ENCODE measurements at places on chromosomes 4 and X.

DNA sequence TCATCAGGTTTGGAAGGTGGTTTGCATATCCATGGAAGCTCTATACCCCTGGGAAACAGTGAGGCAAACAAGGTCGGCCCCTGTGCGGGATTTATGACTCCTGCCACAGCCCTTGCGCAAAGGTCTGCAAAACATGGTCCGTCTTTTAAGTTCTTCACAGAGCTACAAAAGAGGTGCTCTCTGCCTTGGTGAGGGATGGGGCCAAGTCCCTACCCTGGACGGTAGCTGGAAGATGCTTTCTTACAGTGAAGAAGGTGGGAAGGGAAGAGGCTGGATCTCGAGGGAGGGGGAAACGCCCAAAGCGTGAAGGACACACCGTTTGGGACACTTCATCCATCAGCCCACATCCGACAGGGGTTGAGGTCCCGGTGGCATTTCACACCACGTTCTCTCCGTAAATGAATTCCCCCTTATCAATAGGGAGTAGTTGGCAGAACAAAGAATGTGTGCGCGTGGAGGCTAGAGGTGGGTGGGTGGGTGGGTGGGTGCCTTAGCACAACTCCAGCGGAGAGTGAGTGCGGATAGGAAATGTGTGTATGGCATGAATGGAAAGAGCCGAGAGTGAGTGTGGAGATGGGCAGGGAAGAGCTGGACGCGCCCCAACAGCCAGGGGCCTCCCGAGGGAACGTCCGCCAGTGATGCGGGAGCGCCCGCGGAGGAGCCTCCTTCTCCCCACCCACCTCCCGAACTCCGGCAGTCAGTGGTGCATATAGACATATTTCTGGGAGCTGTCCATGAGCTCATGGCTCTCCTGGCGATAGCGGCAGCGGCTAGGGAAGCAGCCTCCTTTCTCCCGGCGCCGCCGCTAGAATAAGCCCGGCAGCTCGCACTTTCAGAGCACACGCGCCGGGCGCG lies 68.3 kb downstream of the LARP7 start:
- no peak for DNase-seq

DNA sequence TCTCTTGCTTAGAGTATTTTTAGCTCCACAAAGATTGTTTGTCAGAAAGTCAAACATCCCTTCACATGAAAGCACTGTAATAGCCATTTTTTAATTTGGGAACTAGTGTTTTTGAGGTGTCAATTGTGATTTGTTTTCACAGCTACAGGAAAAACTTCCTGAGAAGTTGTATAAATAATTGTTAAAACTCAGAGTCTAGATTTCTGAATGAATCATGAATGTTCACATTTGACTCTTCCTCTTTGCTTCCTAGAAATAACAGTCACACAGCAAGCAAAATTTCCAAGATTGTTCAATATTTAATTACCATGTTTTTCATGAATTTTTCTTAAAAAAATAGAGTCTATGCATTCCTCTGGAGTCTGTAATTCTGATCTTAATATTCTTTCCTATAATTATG lies 156.9 kb upstream of the SLC7A11 start:
- no peak for DNase-seq

DNA sequence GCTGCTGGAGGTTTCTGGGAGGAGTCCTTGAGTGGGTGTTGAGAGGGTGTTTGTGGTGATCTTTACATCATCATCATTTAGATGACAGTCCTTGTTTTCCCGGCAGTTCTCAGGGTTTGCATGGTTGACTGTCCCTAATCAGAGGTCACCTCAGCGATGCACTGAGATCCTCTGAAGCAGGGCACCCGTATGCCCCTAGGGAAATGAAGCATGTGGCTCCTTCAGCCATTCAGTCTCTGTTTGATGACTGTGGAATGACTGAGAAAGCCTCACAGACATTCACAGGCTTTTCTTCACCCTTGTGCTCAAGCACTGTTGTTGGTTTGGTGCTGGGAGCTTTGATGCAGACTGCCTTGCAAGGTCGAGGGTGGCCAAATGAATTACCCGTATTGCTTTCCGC lies 474.7 kb downstream of the SPRY1 start:
- no peak for DNase-seq

- no peak for DNase-seq
Observed at GRCh38 chr4:98728433-98728832, 70.0 kb upstream of the TSPAN5 start.

DNA sequence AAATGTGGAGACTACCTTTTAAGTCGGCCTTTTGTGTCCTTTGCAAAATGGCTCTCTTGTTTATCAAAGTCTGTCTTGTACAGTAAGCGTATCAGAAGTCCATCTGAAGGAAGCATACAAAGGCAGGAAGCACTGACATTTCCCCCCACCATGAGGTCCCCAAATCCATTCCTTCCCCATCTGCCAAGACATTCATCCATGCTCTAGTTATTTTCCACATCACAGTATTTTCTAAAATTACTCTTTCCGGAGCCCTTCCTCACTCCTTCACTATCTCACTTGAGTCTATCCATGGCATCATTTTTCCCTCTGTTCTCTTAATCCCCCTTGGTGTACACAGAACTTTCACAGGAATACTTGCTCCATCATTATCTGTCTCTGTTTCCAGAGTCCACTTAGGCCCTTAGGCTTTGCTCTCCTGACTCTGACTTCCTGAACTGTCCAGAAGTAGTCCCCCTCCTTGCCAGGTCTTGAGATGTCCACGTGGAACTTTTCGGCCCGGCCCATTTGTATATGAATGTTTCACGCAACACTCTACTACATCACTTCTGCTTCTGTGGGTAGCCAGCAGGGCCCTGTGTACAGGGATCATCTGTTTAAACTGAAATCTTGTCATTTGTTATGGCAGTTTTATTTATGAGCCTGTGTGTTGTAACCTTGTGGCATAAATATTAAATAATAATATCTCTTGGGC lies 2.1 kb downstream of the SEL1L3 start:
- no peak for DNase-seq

Data from activated CD8-positive, alpha-beta memory T cell treated with anti-CD3 and anti-CD28 coated beads for 1 hour (primary cell).